Endothelial cell (in vitro differentiated cells): ENCODE measurements at places on chromosomes 4 and X. TPM values are rescaled to one million over a fixed set of nuclear protein-coding genes. Genes with fewer than 3 reads are reported as not detected.
A peak's percentile ranks its signal among the peaks of the same experiment; 100 is the strongest.

Gene DTHD1
- not detected for total RNA-seq

Gene DNASE1L1
- 38.6 TPM for total RNA-seq

Gene MAOB
- total RNA-seq: 0.10 TPM

DNA sequence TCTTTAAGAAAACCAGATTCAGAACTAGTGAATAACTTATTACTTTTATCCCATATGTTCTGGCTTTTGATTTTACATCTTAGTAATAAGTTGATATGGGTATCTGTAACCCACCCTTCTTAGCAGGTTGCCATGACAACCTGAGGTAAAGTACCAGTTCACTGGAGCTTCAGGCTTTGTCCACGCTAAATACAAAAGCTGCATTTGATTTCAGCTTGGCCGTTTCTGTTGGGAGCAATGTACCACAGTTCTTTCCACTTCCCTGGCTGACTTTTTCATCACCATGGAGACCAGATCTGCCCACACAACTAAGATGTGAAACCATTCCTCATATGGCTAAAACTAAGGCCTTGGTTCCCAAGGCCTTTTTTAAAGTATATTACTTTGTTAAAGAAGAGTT, 26.1 kb downstream of the KLHL34 start:
- no peaks in the 10 kb centered on the region for H3K36me3 ChIP-seq
- H3K4me3 ChIP-seq: no peak overlapping the region
- H3K4me1 ChIP-seq: no peaks in the 10 kb centered on the region
- H3K27ac ChIP-seq: no peak overlapping the region

DNA sequence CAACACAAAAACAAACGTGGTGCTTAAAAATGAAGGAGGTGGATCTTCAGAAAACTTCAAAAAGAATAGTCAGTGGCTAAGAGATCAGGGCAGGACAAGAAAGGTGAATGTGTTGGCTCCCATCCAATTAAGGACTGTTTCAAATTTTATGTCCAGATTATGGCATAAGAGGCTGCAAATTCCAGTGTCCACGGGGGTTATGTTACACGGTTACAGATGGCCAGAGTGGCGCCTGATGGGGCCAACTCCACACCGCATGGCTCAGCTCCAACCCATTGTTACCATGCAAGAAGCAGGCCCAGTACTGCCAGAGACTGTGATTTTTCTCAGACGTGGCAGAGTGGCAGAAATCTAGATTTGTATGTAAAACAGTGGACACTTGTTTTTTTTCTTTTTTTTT, 168.4 kb upstream of the TENM3 start:
- no peaks in the 10 kb centered on the region for H3K27me3 ChIP-seq
- no peak overlapping the region for H3K27ac ChIP-seq
- DNase-seq: no peak
- no peaks in the 10 kb centered on the region for H3K4me1 ChIP-seq
- no peak overlapping the region for H3K4me3 ChIP-seq

GRCh38 chr4:185865901-185866328, 53.9 kb upstream of the SORBS2 start:
- peaks cover 2% of the 10 kb centered on the region for H3K27me3 ChIP-seq
- H3K27ac ChIP-seq: no peak overlapping the region
- no peaks in the 10 kb centered on the region for H3K36me3 ChIP-seq

DNA sequence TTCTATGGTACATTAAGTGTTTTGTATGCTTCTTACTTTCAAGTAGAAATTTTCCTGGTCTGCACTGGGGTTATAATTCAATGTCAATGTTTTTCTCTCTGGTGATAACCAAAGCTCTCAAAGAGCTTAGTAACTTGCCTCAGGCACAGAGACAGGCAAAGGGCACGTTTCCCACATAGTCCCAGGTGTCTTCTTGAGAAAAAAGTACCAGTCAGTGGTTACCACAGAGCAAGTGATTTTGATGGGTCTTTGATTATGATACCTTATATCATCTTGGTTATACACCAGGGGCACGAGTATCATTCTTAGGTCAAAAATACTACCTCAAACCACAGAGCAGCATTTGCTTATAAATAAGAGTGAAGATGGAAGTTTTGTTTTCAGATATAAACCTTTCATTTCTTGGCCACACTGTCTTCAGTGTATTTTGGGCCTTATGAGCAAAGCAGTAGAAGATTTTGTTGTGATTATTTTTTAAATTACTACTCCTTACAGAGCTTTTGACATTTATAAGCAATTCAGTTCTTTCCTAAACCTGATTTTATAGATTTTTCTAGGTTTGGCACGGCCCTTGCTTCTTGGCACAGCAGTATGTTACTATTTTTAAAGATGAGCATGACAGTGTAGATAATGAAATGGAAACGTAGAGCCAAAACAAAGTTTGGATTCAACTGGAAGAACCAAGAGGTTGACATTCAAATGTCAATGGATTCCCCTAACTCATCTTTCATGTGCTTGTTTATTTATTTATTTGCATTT, 85.3 kb upstream of the TLL1 start:
- no peaks in the 10 kb centered on the region for H3K27me3 ChIP-seq
- no peak overlapping the region for H3K4me3 ChIP-seq
- DNase-seq: no peak
- H3K4me1 ChIP-seq: peaks cover 8% of the 10 kb centered on the region

DNA sequence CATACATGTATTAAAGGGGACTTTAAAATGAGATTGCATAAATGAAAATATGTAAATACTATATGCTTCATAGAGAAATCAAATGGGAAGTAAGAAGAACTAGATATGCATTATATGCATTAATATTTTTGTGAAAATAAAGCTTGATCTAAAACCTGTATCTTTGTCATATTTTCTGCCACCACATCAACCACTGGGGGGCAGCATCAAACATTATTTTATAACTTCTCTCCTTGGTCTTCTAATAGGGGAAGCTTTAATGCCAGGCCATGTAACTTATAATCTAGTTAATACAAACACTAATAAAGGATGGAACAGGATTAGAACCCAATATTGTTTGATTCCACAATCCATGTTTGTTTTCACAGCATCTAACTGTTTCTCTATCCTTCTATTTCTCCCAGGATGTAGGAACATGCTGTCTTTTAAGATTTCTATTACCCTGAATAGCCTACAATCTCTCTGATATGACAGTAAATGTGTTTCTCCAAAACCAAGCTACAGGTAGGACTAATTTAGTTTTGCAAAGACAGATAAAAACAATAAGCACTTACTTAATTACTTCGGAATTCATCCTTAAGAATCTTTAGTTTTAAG, 10.0 kb downstream of the QRFPR start:
- no peak overlapping the region for H3K4me3 ChIP-seq
- H3K4me1 ChIP-seq: peaks cover 11% of the 10 kb centered on the region
- no peaks in the 10 kb centered on the region for H3K27me3 ChIP-seq
- DNase-seq: peak; percentile 48
- H3K36me3 ChIP-seq: no peaks in the 10 kb centered on the region

Gene TMEM271
- not detected for total RNA-seq

GRCh38 chr4:5955856-5956255, 62.4 kb downstream of the C4orf50 start:
- no peak overlapping the region for H3K27ac ChIP-seq
- H3K4me1 ChIP-seq: no peaks in the 10 kb centered on the region
- DNase-seq: no peak
- H3K36me3 ChIP-seq: no peaks in the 10 kb centered on the region

- DNase-seq: no peak
- H3K27me3 ChIP-seq: no peaks in the 10 kb centered on the region
Observed at GRCh38 chr4:62544428-62544827, 1344.3 kb downstream of the ADGRL3 start.

GRCh38 chr4:24730256-24731001, 64.9 kb upstream of the SOD3 start:
- H3K4me3 ChIP-seq: no peak overlapping the region
- no peak for DNase-seq
- H3K36me3 ChIP-seq: no peaks in the 10 kb centered on the region
- H3K4me1 ChIP-seq: peaks cover 2% of the 10 kb centered on the region

- no peaks in the 10 kb centered on the region for H3K4me1 ChIP-seq
- H3K27me3 ChIP-seq: peaks cover 4% of the 10 kb centered on the region
- H3K4me3 ChIP-seq: no peak overlapping the region
Observed at GRCh38 chrX:19595043-19595677, 79.9 kb upstream of the MAP3K15 start.

DNA sequence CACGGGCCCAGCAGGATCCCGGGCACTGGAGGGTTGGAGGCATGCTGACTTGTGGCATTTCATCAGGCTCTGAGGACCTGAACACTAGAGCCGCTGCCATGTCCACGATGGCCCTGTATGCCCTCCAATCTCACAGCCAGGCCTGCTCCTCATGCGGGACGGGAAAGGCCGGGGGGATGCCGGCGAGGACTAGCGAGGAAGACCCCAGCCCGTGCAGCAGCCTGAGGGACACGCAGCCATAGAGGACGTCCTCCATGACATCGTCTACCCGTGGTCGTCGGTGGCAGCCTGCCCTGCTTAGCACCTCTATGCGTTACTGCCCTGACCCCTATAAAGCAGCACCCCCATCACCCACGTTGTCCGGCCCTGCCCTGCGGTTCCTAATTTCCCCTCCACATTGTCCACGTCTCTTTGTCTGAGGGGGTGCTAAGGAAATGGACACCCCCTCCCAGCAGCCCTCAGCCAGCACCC, 32.6 kb downstream of the HMX1 start:
- no peak overlapping the region for H3K27ac ChIP-seq
- DNase-seq: no peak
- peaks cover 2% of the 10 kb centered on the region for H3K27me3 ChIP-seq
- no peaks in the 10 kb centered on the region for H3K36me3 ChIP-seq
- H3K4me1 ChIP-seq: no peaks in the 10 kb centered on the region

GRCh38 chrX:129145840-129146272, 377.4 kb downstream of the SMARCA1 start:
- H3K27me3 ChIP-seq: no peaks in the 10 kb centered on the region
- no peaks in the 10 kb centered on the region for H3K36me3 ChIP-seq
- H3K27ac ChIP-seq: no peak overlapping the region

Gene SH3RF1
- 23.5 TPM for total RNA-seq

DNA sequence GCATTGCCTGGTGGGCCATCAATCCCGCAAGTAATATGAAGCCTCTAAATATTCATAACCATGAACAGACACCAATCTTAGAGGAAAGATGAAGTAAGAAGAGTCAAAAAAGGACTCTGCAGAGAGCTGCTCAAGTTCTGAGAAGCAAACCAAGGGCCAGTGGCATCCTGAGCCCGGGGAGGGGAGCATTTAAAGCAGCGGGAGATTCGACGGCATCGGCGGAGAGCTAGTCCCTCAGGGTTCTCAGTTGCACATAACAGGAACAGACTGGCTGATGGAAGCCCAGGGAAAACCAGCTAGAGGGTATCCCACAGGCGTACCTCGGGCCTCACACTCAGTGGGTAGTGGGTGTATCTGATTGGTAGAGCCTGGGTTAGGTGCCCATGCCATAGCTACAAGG, 4.9 kb upstream of the PNMA6E start:
- no peaks in the 10 kb centered on the region for H3K36me3 ChIP-seq
- no peak overlapping the region for H3K27ac ChIP-seq
- H3K4me1 ChIP-seq: no peaks in the 10 kb centered on the region
- H3K4me3 ChIP-seq: no peak overlapping the region
- no peak for DNase-seq

DNA sequence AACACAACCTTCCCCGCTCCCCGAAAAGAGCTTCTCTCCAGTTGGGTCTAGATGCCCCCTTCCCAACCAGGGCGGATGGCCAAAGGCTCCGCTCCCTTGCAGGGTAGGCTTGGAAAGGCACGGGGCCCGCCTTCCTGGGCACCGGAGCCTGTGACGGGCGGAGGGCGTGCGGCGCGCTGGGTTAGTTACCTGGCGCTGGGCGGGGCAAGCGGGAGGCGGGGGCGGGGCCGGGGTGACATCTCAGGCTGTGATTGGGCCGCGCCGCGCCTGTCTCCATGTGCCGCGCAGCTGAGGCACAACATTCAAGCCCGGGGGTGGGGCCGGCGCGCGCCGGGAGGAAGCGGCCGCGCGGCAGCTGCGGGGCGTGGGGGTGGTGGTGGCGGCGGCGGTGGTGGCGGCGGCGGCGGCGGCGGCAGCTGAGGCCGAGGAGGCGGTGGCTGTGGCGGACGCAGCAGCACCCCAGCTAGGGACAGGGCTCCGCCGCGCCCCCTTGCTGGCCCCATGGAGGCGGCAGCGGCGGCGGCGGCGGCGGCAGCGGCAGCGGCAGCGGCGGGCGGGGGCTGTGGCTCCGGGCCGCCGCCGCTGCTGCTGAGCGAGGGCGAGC, at the start of gene REPS2:
Gene REPS2, plus strand, starts transcription at position 298 of the 604 bp plus-strand sequence. Its CDS starts 204 bp downstream, at position 502.
- no peaks in the 10 kb centered on the region for H3K4me1 ChIP-seq
- H3K27ac ChIP-seq: no peak within 1 kb of the TSS
- peaks cover 4% of the 10 kb centered on the region for H3K27me3 ChIP-seq

DNA sequence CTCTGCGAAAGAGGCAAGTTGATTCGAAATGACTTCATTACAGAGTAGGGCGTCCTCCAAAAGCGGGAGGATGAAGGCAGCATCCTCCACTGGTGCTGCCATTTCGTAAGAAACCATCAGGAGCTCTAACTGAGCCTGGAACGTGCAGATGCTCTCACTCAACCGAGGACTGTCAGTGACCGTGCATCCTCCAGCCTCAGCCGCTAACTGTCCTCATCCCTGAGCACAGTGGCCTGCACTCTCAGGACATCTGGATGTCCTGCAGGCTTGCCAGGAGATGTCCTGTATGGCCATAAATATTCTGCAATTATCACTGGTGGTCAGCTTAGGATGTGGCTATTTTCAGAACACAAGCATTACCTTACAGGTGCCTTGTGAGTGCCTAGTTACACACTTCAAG, 107.1 kb upstream of the ADRA2C start:
- H3K27ac ChIP-seq: no peak overlapping the region
- DNase-seq: no peak
- no peaks in the 10 kb centered on the region for H3K36me3 ChIP-seq
- H3K4me1 ChIP-seq: peaks cover 6% of the 10 kb centered on the region
- H3K27me3 ChIP-seq: peaks cover 8% of the 10 kb centered on the region

DNA sequence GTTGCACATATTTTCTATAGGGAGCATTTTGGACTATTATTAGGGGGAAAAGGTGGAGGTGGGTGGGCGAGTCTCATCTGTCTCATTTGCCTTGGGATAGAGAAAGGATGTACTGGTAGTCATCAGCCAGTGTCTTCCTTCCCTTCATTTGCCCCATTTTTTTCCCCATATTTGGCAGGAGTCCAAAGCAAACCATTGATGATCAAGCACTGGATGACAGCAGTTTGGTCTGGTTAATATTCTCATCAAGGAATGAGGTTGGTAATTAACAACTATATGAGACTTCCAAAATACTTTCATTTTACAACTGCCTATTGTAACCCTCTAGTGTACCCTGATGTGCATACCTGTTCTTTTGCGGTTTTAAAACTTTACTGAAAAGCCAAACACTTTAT, 22.6 kb upstream of the IGFBP7 start:
- H3K4me1 ChIP-seq: peaks cover 20% of the 10 kb centered on the region
- H3K36me3 ChIP-seq: peaks cover 8% of the 10 kb centered on the region
- no peak for DNase-seq
- no peak overlapping the region for H3K27ac ChIP-seq

Gene FRAS1
- 51.7 TPM for total RNA-seq

Gene GPR173
- 9.4 TPM for total RNA-seq

DNA sequence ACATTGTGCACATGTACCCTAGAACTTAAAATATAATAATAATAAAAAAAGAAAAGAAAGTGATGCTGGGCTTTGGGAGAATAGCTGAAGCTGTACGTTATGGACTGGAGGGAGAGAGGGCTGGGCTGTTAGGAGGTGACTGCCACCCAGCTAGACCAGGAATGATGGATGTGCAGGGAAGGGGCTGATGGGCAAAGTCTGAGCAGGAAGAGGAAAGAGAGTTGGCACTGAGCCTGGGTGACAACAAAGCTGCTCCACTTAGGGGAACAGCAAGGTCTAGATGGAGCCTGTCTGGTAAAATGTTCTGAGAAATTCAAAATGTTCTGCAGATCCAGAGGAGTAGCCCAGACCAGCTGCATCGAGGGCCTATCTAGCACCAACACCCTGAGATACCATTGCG, 32.3 kb downstream of the MED28 start:
- H3K4me1 ChIP-seq: peaks cover 4% of the 10 kb centered on the region
- no peak overlapping the region for H3K27ac ChIP-seq
- no peak overlapping the region for H3K4me3 ChIP-seq
- no peak for DNase-seq
